ENCODE measurements at places on chromosomes 13 and 19. TPM values are rescaled to one million over a fixed set of nuclear protein-coding genes. Genes with fewer than 3 reads are reported as not detected.
A peak's percentile ranks its signal among the peaks of the same experiment; 100 is the strongest.

- H3K4me3 ChIP-seq = no peak overlapping the region
- no peaks in the 10 kb centered on the region for H3K4me1 ChIP-seq
- no peak for DNase-seq
- H3K27ac ChIP-seq = no peak overlapping the region
- no peaks in the 10 kb centered on the region for H3K27me3 ChIP-seq
These were observed 1558.5 kb downstream of the EFNB2 start for GRCh38 chr13:104976986-104977385.

DNA sequence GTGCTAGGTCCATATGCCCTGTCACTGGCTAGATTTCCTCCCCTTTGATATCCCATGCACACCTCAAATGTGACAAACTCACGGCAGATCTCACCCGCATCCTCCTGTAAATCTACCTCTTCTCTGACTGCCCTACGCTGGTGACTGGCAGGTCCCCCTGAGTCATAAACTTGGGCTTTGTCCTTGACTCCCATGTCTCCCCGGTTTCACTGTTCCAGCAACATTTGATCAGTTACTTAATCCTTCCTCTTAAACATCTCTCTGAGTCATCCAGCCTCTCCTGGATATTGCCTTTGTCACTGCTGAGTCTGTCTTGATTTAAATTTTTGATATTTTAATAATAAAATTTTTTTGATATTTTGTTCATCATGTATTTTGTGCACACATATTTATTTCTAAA, 26.5 kb downstream of the FAM216B start:
- H3K4me1 ChIP-seq = peaks cover 10% of the 10 kb centered on the region
- H3K27me3 ChIP-seq = no peaks in the 10 kb centered on the region
- H3K36me3 ChIP-seq = no peaks in the 10 kb centered on the region
- no peak overlapping the region for H3K4me3 ChIP-seq
- DNase-seq = peak; percentile 68

DNA sequence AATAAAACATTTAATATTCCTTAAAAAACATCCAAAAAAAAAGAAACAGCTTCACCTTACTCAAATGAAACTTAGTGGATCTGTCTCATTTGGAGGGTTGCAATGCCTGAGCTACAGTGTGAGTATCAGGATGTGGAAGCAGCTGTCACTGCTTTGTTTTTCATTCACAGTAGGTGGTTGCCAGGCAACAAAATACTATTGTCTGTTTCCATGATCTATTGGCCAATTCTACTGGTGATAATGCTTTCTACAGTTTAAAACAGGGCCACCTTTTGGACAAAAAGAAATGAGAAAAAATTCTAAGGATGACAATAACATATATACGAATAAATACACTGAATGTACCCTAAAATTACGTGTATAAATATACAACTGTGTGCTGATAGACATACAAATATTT, 3.0 kb downstream of the ENOX1 start:
- H3K27ac ChIP-seq = no peak overlapping the region
- peak; percentile 60 for DNase-seq
- H3K4me1 ChIP-seq = peaks cover 19% of the 10 kb centered on the region
- H3K4me3 ChIP-seq = no peak overlapping the region
- no peaks in the 10 kb centered on the region for H3K36me3 ChIP-seq
- no peaks in the 10 kb centered on the region for H3K27me3 ChIP-seq

- no peaks in the 10 kb centered on the region for H3K4me1 ChIP-seq
- no peak overlapping the region for H3K27ac ChIP-seq
- DNase-seq = no peak
- peaks cover 17% of the 10 kb centered on the region for H3K27me3 ChIP-seq
- no peaks in the 10 kb centered on the region for H3K36me3 ChIP-seq
These were observed 53.7 kb downstream of the LACC1 start for GRCh38 chr13:43933378-43933777.

Gene GRIN2D
- total RNA-seq = 2.9 TPM

- H3K4me3 ChIP-seq = no peak overlapping the region
- peak; percentile 59 for DNase-seq
- H3K27ac ChIP-seq = no peak overlapping the region
- H3K27me3 ChIP-seq = peaks cover 5% of the 10 kb centered on the region
- peaks cover 27% of the 10 kb centered on the region for H3K4me1 ChIP-seq
These were observed 15.0 kb downstream of the CIC start for GRCh38 chr19:42284066-42284501.

Gene CEBPA
- 0.13 TPM for total RNA-seq

DNA sequence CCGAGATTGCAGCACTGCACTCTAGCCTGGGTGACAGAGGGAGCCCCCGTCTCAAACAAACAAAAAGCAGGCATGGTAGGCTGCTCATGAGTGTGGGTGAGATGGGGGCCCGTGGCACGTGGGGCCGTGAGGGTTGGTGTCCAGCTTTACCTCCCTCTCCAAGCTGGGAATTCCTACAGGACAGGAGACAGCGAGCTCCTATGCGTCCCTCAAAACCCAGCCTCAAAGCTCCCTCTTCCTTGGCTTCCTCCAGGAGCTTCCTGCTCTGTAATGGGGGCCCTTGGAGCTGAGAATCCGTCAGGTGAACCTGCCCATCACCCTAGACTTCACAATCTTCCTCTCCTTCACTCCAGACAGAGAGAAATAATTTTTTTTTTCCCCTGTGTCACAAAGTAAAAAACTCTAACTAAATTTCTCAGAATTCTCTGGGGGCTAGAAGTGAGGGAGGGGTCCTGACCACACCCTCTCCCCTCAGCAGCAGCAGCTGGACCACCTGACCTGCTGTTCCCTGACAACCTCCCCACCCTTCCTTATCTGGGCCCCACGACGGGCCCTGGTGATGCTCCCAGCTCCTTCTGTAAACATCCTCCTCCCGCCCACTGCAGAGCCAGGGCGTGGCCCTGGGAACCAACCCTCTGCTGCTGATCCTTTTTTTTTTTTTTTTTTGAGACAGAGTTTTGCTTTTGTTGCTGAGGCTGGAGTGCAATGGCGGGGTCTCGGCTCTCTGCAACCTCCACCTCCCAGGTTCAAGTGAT, 22.1 kb upstream of the WDR18 start:
- no peaks in the 10 kb centered on the region for H3K27me3 ChIP-seq
- H3K27ac ChIP-seq = peak overlapping the region; percentile 80
- H3K4me1 ChIP-seq = peaks cover 20% of the 10 kb centered on the region
- peaks cover 32% of the 10 kb centered on the region for H3K36me3 ChIP-seq
- peak overlapping the region; percentile 61 for H3K4me3 ChIP-seq
- DNase-seq = peak; percentile 19

Gene AMH
- total RNA-seq = 1.0 TPM

Gene KLK12
- total RNA-seq = not detected

- DNase-seq = no peak
- H3K36me3 ChIP-seq = peaks cover 4% of the 10 kb centered on the region
- peaks cover 5% of the 10 kb centered on the region for H3K27me3 ChIP-seq
- H3K27ac ChIP-seq = no peak overlapping the region
- H3K4me1 ChIP-seq = no peaks in the 10 kb centered on the region
These were observed 190.5 kb downstream of the URI1 start for GRCh38 chr19:30132343-30133075.

- peaks cover 7% of the 10 kb centered on the region for H3K27me3 ChIP-seq
- H3K27ac ChIP-seq = no peak overlapping the region
- DNase-seq = no peak
These were observed 14.3 kb downstream of the LRP3 start for GRCh38 chr19:33208371-33208895.

- peaks cover 2% of the 10 kb centered on the region for H3K27me3 ChIP-seq
- no peak overlapping the region for H3K4me3 ChIP-seq
- no peak overlapping the region for H3K27ac ChIP-seq
These were observed 348.2 kb downstream of the KCTD12 start for GRCh38 chr13:76538004-76538403.

DNA sequence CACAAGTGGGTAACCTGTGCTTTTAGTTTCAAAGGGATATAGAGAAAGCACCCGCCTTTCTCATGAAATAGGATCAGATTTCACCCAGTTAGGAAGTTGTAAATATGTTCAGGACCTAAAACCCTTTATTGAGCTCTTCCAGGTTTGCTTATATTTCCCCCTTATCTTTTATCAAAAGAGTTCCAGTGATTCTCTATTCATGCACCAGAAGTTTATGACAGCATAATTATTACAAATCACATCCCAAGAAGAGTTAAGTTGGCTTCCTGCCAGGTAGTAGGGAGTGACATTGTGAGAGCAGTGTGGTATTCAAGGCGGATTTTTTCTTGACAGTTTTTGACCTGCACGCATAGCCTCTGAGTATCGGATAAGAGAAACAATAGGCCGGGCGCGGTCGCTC, 190.3 kb downstream of the STK24 start:
- H3K36me3 ChIP-seq = peaks cover 51% of the 10 kb centered on the region
- peaks cover 19% of the 10 kb centered on the region for H3K4me1 ChIP-seq
- no peak overlapping the region for H3K27ac ChIP-seq
- DNase-seq = no peak

Gene UBAC2
- 49.5 TPM for total RNA-seq

DNA sequence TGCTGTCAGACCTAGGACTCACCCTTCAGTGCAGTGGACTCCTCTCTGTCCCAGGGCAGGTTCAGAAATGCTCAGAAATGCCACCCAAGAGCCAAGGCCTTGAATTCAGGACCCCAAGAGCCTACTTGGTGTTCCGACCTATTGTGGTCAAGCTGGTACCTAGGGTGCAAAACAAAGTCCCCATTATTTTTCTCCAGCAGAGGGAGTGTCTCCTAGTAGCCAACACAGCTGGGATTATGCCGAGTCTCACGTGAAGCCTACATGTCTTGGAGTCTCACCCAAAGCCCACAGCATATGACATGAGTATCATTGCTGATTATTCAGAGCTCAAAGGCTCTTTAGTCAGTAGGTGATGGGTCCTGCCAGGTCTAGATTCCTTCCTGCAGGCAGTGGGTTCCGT, 671.1 kb upstream of the SPRY2 start:
- no peak for DNase-seq
- no peaks in the 10 kb centered on the region for H3K27me3 ChIP-seq
- H3K36me3 ChIP-seq = no peaks in the 10 kb centered on the region
- no peak overlapping the region for H3K4me3 ChIP-seq
- H3K27ac ChIP-seq = no peak overlapping the region

Gene PEX11G
- 2.2 TPM for total RNA-seq

DNA sequence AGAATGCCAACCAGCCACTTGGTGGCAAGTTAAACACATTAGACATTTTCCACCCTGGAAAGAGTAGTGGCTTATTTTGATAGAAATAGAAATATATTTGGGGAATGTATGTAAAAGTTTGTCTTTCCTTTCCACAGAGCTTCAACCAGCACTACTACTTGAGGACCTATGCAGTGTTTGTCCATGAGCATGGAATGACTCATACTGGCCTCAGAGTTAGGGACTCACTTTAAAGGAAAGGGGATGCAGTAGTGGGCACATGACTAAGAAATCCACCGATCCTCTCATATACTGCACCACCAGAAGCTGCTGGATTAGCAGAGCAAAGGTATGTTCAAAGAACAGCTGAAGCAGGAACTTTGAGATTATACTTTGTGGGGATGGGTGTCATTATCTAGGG, 62.6 kb downstream of the LACC1 start:
- no peak for DNase-seq
- H3K27me3 ChIP-seq = peaks cover 11% of the 10 kb centered on the region
- H3K27ac ChIP-seq = no peak overlapping the region
- H3K4me1 ChIP-seq = no peaks in the 10 kb centered on the region
- H3K4me3 ChIP-seq = no peak overlapping the region
